ENCODE measurements at places on chromosomes 2 and 18.

DNA sequence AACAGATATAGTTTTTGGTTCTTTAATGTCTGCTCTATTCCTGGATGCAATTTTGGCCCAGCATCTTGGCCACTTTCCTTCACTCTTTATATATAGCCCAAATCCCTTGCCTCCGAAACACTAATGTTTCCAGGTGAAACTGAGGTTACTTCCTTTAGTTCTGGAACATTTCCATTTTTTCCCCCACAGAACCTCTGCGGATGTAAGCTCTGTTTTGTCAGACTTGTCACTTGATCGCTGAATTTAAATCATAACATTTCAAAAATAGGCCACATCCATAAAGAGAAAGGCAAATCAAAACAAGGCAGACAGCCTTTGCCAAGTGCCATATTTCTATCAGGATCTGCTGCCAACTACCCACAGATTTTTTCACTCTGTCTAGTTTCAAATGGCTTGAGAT, 115.1 kb downstream of the ANKRD44 start:
- DNase-seq = no peak

DNA sequence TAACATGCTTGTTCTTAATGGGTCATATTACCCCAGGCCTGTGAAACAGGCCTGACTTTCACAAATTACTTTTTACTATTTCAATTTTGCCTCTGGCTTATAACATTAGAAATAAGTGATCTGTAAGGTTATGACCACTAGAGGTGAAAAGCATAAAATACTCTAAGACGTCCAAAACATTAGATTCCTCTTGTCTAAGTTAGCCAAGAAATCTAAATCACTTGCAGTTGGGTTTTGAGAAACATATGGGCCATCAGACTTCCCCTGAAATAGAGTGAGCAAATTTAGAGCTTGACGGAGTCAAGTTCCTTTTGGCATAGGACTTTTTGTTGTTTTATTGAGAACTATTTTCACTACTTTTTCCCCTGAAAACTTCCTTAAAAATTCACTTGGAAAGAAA, 32.7 kb upstream of the RIT2 start:
- DNase-seq = no peak

GRCh38 chr18:52844323-52844722, 504.3 kb downstream of the DCC start:
- no peak for DNase-seq

DNA sequence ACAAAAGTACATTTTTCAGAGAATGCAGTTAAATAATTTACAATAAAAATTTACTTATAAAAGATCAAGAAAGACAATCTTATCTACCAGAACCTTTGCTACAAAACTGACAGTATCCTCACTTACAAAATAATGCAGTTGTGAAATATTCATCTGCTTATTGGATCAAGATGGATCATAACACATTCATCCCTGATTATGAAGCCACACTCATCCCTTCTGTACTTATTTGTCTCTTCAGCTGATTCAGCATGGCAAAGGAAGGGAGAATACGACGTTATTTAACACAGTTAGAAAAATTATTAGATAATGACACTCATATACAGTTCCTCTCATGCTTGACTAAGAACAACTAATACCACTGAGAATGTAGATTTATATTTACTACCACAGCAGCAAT, 46.4 kb downstream of the TCF4 start:
- DNase-seq = no peak

GRCh38 chr2:200318940-200319435, 12.5 kb downstream of the SPATS2L start:
- DNase-seq = no peak

DNA sequence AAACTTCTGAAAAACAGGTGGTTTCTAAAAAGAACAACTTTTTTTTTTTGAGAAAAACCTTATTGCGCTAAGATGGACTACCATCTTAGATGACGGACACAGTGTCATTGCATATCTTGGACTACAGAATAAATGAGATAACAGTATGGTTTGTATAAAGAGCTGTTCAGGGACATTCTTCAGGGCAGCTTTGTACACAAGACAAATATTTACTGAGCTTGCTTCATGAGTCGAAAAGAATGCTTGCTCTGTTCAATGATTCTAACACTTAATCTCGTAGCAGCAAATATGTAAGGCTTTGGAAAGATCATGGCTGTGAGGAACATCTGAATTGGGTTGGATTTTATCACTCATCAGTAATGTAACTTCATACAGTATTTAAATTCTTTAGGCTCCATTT, 282.5 kb upstream of the CWC22 start:
- DNase-seq = no peak

Measured in CD4-positive, alpha-beta T cell treated with Interleukin-17A for 4 hours (primary cell).